Central memory CD4-positive, alpha-beta T cell (primary cell): ENCODE measurements at places on chromosomes 2 and 18.

- DNase-seq = no peak
These were observed 37.0 kb downstream of the CTIF start for GRCh38 chr18:48575658-48576456.

GRCh38 chr2:239587841-239588240 lies 187.0 kb upstream of the HDAC4 start:
- DNase-seq = no peak

DNA sequence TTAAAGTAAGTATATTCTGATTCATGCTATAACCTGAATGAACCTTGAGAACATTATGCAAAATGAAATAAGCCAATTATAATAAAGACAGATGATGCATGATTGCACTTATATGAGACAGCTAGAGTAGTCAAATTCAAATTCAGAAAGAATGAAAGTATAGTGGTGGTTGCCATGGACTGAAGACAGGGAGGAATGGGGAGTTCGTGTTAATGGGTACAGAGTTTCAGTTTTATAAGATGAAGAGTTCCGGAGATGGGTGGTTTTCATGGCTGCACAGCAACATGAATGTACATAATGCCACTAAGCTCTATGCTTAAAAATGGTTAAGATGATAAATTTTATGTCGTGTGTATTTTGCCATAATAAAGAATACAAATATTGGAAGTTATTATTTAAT lies 751.2 kb downstream of the TSN start:
- no peak for DNase-seq

DNA sequence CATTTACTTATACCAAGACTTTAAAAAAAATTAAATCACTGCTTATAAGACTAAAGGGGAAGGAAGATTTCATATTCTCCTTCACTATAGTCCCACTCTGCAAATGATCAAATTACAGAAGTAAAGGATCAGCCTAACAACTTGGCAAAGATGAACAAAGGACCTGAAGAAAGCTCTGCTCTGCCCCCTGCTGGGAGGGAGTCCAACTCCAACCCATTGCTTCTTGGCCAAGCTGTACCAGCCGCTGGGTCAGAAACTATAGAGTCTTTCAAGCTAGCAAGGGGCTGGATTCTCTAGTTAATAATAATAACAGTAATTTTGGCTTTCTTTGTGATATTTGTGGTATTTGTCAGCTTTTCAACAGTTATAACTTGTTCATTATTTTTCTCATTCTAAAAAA lies 927.0 kb upstream of the CRIM1 start:
- no peak for DNase-seq

GRCh38 chr2:58425368-58425767 lies 184.2 kb upstream of the FANCL start:
- DNase-seq = no peak

DNA sequence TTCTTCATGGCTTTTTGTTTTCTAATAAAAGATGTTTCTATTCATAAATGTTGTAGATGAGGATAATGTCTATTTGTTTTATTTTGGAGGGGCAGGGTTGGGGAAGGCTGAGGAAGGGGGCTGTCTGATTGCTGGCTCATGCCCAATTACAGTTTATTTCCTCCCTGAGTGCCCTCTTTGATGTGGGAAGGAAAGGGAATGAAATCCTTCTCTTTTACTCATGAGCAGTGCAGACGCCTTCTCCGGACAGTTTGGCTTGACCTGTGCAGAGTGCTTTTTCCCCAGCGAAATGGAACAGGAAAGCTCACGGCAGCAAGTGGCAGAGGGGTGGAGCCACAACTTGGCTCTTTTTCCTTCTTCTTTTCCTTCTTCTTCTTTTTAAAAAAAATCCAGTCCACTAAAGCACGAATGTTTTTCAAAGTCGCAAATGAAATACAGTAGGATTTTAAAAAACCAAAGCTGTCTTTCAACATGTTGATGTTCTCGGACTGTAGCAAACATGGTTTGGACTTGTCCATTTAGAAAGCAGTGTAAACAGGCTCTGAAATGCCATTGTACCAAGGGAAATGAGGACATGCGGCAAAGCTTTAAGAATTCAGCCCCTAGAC lies 34.5 kb downstream of the RAB31 start:
- DNase-seq = no peak

DNA sequence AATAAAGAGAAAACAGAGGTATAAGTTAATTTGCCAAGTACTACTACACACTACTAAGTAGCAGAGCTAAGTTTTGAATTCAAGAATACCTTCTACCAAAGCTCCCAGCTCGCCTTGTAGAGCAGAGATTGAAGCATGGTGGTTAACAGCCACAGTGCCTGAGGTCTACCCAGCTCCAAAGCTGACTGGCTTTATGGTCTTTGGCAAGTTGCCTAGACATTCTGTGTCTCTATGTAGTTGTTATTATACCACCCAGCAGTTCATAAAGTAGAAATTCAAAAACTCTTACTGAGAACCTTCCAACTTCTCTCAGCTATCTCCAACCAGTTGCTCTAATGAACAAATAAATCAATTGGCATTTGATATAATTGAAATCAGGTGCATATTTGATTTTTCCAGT lies 87.8 kb downstream of the PDE11A start:
- no peak for DNase-seq

GRCh38 chr2:237096201-237096600 lies 10.5 kb downstream of the COPS8 start:
- no peak for DNase-seq

DNA sequence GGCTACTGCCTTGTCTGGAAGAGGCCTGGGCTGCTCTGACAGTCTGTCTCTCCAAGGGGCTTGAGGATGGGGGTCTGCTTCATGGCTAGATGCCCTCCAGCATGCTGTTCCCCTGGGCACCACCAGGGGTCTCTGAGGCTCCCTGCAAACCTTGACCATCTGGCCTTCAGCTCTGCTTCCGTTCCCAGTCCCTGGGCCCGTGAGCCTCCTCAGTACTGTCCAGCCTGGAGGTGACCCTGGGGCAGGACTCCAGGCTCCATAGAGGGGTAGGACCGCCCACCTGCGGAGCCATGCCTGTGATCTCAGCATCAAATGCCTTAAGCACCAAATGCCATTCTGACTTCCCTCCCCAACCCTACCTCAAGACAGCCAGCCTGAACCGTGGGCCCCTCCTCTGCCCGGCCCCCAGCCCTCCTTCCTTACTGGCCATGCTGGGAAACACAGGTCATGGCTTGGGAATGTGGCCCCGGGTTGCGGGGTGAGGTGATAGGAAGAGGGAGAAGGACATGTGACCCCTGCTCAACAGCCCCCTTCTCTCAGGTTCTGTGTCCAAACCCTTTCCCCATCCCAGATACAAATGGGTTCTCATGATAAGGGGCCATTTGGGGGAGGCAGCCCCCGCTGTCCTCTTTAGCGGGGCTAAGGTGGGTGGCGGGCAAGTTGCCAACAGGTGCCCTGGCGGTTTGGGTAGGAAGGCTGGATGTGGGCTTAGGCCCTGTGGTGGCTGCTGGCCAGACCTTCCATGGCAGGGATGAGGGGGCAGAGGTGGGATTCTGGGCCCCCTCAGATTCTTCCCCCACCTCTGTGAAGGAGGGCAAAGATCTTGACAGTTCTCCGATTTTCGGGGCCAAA lies 25.0 kb downstream of the SPEG start:
- no peak for DNase-seq

DNA sequence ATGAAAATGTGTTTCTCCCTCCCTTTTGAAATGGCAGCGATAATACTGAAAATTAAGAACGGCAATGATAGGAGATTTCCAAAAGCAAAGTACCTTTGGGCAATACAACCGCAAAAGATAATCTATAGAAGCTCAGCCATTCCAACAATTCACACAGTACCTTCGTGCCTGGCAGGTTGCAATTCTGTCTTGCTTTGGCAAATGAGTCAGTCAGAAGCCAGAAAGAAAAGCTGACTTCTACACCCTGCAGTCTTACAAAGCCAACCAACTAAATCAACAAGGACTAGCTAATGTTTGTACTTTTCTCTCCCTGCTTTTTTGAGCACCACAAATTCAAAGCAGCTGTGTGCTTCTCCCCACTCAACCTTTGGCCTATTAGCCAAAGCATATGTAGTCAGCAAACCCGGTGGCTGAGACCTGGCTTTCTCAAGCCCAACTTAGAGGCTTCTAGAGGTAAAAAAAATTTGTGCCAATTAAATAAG lies 25.7 kb upstream of the ID2 start:
- DNase-seq = no peak

DNA sequence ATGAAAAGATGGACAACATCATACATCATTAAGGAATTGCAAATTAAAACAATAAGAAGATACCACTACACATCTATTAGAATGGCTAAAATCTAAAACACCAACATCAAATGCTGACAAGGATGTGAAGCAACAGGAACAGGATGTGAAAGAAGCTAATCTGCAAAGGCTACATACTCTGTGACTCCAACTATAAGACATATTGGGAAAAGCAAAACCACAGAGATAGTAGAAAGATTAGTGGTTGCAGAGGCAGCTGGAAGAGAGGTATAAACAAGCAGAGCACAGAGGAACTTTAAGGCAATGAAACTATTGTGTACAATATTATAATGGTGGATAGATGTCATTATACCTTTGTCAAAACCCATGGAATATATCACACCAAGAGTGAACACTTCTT lies 393.7 kb upstream of the RAB6C start:
- DNase-seq = no peak

- DNase-seq = no peak
These were observed 112.8 kb downstream of the PRELID3A start for GRCh38 chr18:12520442-12520992.

DNA sequence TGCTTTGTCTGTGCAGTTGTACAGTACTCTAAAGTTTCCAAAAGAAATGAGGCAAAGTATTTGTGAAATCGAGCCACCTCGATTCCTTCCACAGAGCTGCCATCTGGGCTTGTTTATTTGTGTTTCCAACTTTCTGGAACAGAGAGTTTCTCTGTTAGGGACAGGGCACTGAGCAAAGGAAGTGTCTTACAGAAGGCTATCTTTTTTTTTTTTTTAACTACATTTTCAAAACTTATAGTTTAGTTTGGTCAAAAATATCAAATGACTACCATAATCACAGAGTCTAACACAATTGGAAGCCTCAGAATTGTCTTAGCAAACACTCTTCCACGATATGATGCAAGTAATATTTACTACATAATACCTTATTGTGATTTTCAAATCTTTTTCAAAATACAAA lies 796 bp downstream of the RFTN2 start:
- DNase-seq = no peak

- no peak for DNase-seq
These were observed 166.7 kb downstream of the TCF4 start for GRCh38 chr18:55421308-55421614.

DNA sequence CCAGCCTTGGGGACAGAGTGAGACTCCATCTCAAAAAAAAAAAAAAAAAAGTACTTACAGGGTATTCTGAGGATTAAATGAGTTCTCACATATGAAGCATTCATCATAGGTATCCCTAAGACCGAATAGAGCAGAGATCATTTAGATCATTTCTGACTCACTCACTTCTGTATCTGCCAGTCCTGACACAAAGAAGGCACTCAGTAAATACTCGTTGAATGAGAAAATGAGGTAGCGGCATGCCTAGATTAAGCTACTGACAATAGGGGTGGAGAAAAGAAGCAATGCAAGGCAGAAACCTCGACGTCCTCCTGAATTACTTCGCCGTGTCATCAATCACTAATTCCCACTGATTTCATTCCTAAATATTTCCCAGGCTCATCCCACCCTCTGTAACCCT lies 103.8 kb downstream of the GREB1L start:
- DNase-seq = no peak

DNA sequence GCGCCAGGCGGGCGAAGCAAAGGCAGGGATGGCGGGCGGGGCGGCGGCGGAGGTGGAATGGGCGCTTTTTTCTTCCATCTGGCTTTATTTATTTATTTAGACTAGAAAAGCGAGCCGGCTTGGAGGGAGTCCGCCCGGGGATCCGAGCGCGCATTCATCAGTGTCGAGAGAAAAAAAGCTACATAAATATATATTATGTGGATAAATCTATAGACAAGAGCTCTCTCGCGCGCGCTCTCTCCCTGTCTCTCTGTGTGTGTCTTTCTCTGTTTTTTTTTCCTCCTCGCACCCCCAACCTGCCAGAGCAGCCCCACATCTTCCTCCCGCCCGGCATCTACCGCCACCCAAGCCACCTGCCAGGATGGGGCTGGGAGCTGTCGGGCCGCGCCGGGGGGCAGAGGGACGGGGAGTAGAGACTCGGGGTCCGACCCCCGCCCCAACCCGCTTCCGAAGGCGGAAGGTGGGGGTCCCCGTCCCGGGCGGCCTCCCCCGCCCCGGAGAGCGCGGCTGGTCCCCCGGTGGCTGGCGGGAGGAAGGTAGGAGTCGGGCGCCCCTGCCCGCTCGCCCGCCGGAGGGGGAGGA lies 972 bp upstream of the CELF4 start:
- DNase-seq = no peak

- DNase-seq = no peak
These were observed 281.4 kb downstream of the KCNS3 start for GRCh38 chr2:18159896-18160295.

DNA sequence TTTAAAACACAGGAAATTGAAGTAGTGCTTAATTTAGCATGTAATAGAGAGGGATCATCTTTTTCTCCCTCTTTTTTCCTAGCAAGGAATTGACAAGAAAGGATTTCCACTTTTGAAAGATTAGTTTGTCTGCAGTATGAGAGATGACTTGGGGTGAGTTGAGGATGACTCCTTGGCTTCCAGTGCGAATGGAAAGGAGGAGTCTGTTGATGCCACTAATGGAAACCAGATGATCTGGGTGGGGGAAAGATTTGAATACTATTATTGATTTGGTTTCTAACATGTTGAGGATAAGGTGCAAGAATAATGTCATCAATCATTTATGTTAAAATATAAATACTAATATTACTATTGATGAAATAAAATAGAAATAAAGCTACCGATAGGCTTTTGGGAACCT lies 205.4 kb downstream of the PPP1R1C start:
- no peak for DNase-seq

DNA sequence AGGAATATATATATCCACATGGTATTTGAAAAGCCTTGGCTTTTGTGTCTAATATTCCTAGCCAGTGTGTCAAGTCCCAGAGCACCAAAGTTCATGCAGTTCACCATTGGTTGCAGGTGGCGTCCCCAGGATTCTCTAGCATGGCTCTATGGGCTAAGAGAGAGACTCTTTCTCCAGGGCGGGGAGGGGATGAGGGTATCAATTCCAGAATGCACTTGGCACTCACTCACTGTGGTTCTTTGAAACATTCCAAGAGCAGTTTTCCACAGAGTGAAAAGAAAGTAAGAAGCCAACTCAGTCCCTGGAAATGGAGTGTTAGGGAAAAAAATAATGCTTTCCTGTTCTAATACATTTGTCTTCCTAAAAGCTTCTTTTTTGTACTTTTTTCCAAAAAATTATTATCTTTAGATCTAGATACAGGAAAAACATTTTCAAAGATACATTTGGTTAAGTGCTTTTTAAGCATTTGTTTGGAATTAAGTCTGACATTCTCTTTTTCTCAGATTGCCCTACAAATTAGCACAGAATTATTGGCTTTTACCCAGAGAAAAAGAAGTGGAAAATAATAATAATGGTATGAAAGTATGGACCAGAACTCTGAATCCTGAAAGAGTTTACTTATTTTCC lies 239.9 kb downstream of the PAX3 start:
- DNase-seq = no peak

GRCh38 chr2:59963157-59963556 lies 590.3 kb downstream of the BCL11A start:
- no peak for DNase-seq

- DNase-seq = no peak
These were observed 26.2 kb upstream of the TMEM163 start for GRCh38 chr2:134745023-134745422.

- no peak for DNase-seq
These were observed 22.4 kb upstream of the PMAIP1 start for GRCh38 chr18:59877361-59877760.

- DNase-seq = no peak
These were observed 34.3 kb downstream of the CRACDL start for GRCh38 chr2:98901702-98902101.
